ENCODE measurements at places on chromosomes 7 and 10. TPM values are rescaled to one million over a fixed set of nuclear protein-coding genes. Genes with fewer than 3 reads are reported as not detected.

DNA sequence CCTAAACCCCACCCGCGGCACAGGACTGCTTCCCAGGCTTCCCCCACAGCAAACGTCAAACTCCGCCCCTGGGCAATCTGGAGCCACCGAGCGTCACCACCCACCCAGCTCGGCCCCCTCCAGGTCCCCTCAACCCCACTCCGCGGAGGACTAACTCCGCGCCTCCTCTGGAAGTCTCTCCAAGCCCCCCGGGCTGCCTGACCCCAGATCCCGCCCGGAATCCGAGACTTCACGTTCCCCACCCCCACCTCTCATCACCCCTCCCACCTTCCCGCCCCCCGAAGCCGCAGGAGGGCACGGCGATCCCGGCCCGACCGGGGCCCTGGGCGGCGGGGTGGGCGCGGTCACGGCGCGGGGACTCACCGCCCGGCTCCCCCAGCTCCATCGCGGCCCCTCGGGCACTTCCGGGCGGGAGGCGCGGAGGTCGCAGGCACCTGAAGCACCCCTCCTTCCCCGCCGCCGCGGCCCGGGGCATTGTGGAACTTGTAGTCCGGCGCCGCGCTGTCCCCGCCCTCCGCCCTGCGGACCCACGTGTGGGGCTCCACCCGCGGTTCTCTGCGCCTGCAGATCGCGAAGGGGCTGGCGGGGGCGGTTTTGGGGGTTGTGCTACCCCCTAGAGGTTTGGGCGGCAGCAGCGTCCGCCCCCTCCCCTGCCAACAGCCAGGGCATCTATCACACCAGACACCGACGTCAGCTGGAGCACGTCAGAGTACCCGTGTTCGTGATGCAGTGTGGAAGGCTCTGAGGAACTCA lies at the start of gene TMUB1:
TMUB1 (minus strand) TSS at position 423 of the 753 bp plus-strand sequence. CDS start 930 bp downstream, outside the sequence.
- no peak for DNase-seq

- no peak for DNase-seq
Measured at GRCh38 chr10:14954001-14954770, at the start of gene DCLRE1C. TSS of gene DCLRE1C (minus strand) at chr10:14954096. CDS start at chr10:14954010, 86 bp downstream.

DNA sequence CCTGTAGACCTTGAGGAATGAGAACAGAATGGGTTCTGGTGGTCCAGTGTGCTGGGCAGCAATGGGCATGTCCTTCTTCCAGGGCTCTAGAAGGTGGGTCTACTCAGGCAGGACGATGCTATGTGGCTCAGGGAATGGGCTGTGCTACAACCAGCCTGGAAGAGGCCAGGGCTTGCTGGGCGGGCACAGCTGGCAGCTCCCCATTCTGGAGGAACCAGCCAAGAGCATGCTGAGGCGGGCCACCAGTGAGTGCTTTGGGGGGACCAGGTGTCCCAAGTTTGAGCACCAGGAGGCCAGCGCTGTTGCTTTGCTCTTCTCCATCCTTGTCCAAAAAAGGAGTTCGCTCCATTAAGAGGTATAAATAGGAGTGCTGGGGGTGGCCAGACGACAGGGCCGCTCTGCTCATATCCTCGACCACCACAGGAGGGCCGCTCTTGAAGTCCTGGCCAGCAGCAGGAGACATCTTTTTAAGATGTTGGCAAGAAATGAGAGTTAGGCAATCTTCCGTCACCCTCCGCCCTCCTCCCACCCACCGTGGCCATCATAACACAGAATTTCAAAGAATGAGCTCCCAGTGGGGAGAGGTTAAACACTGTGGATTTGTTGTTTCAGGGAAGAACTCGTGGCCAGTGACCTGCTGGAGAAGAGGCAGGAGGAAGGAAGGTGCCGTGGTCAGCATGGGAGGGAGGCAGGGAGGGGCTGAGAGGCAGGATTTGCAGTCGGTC lies 141.3 kb downstream of the GRK5 start:
- DNase-seq, result no peak

Gene GBX1
- not detected for total RNA-seq

Gene RBM20
- 0.68 TPM for total RNA-seq

Gene SPDYE6
- total RNA-seq, result not detected

GRCh38 chr10:48649349-48649944 lies 35.2 kb upstream of the WDFY4 start:
- DNase-seq, result no peak

GRCh38 chr7:135791543-135792362 lies 43.1 kb upstream of the FAM180A start:
- no peak for DNase-seq

DNA sequence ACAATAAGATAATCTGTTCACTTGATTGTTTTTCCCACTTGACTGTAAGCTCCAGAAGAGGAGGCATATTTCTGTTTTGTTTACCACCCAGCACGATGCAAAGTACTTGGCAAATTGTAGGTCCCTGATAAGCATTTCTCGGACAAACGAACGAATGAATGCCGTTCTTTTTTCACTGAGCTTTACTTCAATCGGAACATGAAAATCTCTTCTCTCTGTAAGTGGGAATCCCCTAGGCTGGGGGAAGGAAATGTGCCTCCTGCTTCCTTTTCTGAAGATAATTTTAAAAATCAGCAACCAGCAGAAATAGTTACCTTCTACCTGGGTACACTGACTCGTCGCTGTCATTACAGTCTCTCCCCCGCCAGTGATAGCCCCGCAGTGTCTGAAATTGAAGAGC lies 102.9 kb downstream of the AOAH start:
- DNase-seq, result no peak

DNA sequence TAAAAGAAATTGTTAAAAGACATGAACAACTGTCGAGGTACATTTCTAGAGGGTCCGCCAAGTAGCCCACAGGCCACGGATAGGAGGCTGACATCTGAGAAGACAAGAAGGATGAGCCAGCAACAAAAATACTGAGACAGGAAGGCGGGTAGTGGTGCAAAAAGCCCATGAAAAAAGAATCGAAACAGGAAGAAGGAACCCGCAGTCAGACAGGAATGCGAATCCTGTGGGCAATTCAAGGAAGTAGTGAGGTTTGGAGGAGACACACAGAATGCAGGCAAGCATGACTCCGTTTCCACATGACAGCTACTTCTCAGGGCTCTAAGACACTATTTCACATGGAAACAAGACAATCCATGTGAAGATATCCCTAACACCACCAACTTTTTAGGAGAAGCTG lies 125.2 kb downstream of the DOCK4 start:
- no peak for DNase-seq

Gene TSPAN12
- 17.6 TPM for total RNA-seq

DNA sequence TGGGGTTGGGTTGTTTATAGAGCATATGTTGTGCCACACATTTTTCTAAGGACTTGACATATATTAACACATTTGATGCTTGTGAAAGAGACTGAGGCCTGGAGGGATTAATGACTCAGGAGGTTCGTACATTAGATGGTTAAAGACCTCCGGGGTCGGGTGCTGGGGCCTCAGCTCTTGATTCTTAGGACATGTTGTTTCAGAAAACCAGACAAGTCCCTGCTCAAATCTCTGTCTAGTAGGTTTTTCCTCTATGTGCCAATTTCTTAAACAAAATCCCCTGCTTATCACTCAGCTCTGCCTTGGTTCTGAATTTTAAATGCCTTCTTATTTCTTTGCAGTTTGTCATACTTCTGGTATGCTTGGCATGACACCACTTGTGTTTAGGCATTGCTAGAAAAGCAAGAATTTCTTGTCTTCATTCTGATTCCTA lies 5.8 kb downstream of the UPP1 start:
- DNase-seq, result no peak

DNA sequence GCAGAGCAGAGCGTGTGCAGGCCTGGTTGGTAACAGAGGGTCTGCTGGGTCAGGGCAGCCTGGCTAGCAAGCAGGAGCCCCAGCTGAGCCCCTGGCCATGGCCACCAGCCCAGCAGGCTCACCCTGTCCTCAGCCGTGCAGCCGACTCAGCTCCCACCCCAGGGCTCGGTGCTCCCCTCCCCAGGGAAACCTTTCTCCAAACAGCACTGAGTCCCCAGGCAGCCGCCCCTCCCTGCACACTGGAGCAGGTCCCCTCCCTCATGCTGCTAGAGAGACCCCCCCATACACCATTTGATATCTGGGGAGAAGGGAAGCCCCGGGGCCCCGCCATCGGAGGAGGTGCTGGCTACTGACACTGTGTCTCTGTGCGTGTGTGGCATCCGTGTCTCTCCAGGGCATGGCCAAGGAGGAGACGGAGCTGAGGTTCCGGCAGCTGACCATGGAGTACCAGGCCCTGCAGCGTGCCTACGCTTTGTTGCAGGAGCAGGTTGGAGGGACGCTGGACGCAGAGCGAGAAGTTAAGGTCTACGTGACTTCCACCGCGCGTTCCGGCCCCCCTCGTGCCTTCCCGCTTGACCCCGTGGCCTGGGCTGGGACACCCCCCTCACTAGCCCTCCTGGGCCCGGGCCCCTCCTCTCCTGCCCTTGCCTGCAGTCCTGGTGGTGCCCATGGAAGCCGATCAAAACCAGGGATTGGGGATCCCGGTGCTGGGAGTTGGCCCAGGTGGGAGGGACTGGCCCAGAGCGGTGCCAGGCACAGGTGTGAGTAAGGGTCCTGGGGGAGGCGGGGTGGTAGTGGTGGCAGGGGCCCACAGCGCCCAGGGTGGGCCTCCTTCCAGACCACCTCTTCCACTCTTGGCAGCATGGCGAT lies 45.0 kb upstream of the DPYSL4 start:
- DNase-seq, result no peak

GRCh38 chr10:27890971-27891370 lies 107.9 kb downstream of the ODAD2 start:
- DNase-seq, result no peak

- DNase-seq, result no peak
Measured at GRCh38 chr7:114789871-114790311, 132.0 kb upstream of the MDFIC start.

DNA sequence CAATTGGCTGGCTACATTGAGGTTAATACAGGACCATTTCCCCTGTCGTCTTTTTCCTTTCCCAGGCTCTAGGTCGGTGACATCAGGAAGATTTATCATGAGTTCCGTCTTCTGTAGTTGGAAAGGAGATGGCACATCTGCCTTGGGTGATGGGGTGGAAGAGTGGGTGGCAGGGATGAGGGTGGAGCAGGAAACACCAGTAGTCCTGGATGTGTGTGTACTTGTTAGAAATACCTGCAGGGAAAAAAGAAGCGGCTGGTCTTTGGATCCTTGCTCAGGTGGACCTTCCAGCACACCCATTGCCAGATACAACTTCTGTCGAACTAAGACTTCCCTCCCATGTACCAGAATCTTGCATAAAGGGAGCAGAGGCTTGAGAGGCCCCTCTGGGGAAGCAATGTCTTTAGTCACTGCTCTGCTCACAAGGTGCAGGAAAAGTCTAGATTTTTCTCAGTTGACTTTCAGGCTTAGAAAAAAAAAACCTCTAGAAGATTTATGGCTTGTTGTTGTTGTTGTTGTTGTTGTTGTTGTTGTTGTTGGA lies 516.8 kb upstream of the GALNT17 start:
- DNase-seq, result no peak

Gene COBL
- total RNA-seq, result not detected

Gene CELF2
- 37.6 TPM for total RNA-seq

Gene ANXA7
- 76.1 TPM for total RNA-seq

GRCh38 chr7:135165862-135166261 lies 4.6 kb downstream of the CYREN start:
- no peak for DNase-seq

Gene CYP2C19
- not detected for total RNA-seq

- no peak for DNase-seq
Measured at GRCh38 chr10:131070856-131071255, 240.7 kb downstream of the TCERG1L start.
